ENCODE measurements at places on chromosomes 1 and 21.
A peak's percentile ranks its signal among the peaks of the same experiment; 100 is the strongest.

DNA sequence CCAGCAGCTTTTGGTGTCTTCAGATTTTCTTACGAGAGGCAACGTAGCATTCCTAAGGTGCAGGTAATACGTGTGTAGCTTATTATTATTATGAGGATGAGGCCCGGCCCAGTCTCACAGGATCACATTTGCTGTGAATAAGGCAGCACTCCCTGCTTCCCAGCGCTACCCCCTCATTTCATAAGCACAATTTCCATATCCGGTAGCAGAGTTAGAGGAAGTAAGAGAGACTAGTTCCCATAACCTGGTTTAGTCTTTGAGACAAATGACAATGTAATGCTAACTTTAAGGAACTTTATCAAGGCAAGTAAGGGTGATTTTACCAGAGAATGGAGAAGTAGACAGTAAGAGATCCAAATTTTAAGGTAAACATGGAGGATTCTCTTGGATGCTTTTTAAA is 14.6 kb upstream of the LMO4 start:
- no peak for DNase-seq

DNA sequence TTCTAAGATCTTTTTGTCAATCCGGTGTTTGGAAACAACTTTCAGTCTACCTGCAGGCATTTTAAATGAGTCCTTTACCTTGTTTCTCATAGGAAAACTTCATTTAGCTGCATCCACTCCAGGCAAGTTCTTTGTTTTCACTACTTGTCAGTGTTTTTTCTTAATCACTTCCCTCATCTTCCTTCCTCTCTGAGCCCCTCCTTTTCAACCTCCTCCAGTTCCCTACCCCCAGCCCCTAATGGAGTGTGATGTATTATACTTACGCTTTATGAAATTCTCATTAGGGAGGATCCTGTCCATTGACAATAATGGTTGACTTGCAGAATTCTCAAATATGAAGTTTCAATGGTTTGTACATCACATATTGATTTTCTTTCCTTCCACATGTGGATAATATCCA is 62.5 kb upstream of the BACH1 start:
- no peak for DNase-seq

- DNase-seq, result no peak
Measured at GRCh38 chr1:31467005-31467674, 54.1 kb downstream of the SERINC2 start.

DNA sequence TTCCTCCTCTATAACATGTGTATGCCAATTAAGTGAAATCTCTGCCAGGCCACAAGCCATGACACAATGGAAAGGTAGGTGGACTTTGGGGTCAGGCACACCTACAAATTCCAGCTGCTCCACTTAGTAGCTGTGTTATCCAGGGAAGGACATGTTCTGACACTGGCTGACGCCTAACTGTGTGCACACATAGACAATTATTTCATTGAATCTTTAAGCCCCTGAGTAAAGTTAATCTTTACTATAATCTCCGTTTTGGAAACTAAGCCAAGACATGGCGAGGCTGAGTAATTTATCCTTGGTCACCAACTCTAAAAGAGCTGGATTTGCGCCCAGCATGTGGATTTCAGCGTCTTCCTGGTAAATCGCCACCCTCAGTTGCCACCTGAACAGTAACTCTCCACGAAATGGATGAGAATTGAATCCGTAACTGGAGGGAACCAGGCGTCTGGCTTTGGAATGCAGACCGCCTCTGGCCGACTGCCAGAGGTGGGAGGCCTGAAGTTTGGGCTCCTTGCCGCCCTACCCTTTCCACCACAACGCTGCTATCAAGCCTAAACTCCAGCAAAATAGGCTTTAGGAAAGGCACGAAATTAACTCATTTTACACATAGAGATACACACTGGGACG is 888 bp upstream of the SNRPE start:
- DNase-seq, result no peak

GRCh38 chr1:203327684-203328457 is 22.6 kb downstream of the BTG2 start:
- peak; percentile 75 for DNase-seq

DNA sequence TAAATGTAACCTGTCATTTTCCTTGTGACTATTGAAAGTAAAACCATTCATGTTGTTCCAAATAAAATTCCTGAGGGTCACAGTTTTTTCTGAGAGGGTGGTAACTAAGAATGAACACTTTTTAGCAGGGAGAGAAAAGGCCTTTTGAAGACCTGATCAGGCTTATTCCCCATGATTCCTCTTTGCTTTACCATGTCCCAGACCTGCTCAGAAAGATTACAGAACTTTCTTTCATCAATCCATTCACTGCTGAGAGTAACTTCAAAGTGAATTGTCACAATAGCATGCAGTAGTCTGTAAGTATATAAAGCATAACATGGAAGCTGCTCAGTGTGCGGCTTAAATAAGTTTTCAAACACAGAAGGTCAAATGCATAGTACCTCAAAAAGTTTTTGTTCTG is 201.5 kb upstream of the COL11A1 start:
- DNase-seq, result no peak

- DNase-seq, result no peak
Measured at GRCh38 chr1:114189398-114189797, 35.7 kb upstream of the SYT6 start.

GRCh38 chr1:151494741-151495281 is 16.4 kb upstream of the CGN start:
- no peak for DNase-seq

DNA sequence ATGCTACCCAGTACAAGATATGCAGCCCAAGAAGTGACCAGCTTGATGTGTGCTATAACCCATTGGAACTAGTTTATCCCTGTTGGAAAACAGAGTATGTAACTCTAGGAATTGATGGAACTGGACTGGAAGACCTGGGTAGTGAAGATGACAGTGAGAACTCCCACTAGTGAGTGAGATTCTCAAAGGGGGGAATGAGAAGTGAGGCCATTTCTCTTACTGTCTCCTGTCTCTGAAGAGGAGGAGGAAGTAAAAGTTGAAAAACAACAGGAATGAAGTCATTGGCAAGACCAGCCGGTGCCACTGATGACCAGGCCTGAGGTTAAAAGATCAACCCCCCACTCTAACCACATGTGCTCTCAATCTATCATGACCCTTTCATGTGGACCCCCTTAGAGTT is 20.9 kb downstream of the PLA2G2F start:
- DNase-seq, result no peak

DNA sequence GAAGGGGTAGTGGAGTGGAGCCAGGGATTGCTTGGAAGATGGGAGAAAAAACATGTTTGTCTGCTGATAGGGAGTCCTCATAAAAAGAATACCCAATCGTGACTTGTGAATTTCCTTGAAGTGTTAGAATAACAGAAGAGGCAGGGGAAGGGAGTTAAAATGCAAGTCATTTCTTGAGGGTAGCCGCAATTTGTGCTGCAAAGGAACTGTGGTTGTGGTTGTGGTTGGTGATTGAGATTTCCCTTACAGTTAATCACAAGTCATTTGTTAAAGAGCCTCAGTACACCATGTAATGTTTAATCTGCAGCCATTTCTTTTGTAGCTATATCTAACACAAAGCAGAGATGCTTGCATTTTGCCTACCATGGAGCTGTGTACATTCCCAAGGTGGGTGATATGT is 38.5 kb upstream of the EGLN1 start:
- peak; percentile 28 for DNase-seq

All from activated CD4-positive, alpha-beta T cell treated with anti-CD3 and anti-CD28 coated beads, Interleukin-2, amount 50 U/mL, for 1 hour (primary cell).